Stimulated activated CD4-positive, alpha-beta T cell treated with anti-CD3 and anti-CD28 coated beads, TNF-alpha, amount 100 ng/mL, for 4 hours (primary cell): ENCODE measurements at places on chromosomes 12 and 14.

DNA sequence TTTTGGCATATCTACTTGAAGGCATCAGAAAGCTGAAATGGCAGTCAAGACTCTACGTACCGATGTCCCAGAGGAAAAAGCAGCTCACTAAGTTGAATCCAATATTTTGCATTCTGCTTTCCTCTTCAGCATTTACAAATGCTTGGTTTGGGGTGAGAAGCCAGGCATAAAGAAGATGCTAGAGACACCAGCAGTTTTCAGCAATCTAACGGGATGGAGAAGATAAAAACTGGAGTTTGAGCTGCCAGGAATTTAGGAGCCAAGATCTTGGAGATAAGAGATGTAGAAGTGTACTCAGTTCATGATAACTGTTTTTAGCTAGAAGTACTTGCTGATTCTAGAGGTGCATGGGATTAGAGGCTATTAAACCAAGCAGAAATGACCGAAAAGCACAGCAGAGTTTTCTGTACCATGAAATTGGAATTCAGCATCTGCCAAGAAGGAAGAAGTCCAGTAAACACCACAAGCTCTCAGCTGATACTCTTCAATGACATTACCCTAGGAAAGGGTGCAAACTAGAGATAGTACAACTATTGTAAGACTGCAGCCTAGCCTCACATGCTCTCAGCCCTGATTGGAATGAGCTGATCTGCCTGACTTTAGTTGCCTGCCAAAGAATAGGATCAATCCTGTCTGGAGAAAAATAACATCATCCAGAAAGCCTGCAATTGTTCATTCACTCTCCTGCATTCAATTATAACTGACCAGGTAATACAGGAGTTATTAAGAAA, 7.4 kb upstream of the ALDH1L2 start:
- DNase-seq: no peak

GRCh38 chr12:80862531-80862930, 75.2 kb downstream of the LIN7A start:
- DNase-seq: no peak

- DNase-seq: no peak
These were observed 148.6 kb upstream of the DIO3 start for GRCh38 chr14:101412739-101413138.

DNA sequence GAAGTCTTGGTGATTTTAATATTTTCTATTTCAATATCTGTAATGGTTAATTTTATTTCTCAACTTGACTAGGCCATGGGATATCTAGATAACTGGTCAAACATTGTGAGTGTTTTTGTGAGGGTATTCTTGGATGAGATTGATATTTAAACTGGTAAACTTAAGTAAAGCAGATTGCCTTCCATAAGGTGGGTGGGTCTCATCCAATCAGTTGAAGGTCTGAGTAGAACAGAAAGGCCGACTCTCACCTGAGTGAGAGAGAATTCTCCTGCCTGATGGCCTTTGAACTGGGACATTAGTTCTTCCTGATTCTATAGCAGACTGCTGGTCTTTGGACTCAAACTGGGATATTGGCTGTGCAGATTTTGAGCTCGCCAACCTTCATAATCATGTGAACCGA, 36.3 kb downstream of the OTOGL start:
- DNase-seq: no peak
